Keratinocyte (primary cell): ENCODE measurements at places on chromosomes 13 and 19.

GRCh38 chr19:58519087-58519354, 589 bp downstream of the ZBTB45 start:
- no peak for DNase-seq

GRCh38 chr19:17332677-17333581, 1.7 kb downstream of the ANO8 start:
- DNase-seq: no peak

DNA sequence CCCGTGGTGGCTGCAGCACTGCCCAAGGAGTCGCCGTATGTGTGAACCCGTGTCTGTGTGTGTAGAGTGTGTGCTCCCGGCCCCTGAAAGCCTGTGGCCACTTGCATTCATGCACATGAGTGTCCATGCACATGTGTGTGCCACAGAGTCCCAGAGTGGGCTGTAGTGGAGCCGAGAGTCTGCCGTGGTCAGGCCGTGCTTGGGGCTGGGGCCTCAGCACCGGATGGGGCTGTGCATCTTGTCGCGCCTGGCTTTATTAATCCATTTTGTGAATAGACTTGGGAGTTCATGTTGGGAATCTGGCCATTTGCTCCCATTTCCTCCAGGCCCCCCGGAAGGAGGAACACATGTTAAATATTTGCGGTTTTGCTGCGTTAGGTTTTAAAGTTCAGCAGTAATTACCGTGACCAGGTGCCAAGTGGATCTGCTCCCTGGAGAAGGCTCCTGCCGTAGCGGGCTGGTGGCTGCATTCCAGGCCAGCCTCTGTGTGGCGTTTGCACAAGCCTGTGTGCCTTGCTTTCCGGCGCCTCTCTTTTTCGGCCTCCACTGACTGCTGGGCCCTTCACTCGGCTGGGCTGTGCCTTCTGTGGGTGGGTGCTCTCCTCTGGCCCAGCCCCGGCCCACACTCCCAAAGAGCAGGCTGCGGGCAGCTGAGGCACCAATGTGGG, 69.2 kb upstream of the KCTD15 start:
- no peak for DNase-seq

GRCh38 chr19:10516671-10517286, 468 bp downstream of the S1PR5 start:
- no peak for DNase-seq

DNA sequence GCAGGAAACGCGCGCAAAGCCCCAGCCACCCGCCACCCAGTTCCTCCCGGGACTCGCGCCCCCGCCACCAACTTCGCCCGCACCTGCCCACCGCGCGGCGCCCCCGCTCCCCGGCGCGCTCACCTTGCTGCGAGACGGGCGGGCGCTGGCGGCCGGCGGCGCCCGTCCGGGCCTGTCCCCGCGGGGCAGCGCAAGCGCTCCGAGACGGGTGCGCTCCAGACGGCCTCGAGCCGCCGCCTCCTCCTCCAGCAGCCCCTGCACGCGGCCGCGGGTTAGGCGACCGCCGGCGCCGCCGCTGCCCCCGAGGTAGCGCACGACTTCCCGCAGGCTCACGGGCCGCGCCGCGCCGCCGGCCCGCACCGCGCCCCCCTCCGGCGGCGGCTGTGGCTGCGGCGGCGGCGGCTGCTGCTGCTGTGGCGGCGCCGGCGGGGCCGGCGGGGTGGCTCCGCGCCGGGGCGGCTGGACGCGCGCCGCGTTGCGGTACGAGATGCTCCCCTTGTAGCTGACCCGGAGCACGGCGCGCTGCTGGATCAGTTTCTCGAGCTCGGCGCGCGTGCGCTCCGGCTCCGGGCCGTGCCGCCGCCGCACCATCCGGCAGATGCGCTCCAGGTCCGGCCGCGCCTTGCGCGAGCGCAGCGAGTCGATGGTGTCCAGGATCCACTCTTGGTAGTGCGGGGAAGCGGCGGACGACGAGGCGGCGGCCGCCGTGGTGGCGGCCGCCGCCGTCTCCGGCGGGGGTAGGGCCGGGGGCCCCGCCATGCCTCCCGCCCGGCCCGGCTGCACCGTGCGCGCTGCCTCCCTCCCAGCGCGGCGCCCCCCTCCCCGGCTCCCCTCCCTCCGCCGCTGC, 666 bp downstream of the SAMD1 start:
- DNase-seq: no peak

DNA sequence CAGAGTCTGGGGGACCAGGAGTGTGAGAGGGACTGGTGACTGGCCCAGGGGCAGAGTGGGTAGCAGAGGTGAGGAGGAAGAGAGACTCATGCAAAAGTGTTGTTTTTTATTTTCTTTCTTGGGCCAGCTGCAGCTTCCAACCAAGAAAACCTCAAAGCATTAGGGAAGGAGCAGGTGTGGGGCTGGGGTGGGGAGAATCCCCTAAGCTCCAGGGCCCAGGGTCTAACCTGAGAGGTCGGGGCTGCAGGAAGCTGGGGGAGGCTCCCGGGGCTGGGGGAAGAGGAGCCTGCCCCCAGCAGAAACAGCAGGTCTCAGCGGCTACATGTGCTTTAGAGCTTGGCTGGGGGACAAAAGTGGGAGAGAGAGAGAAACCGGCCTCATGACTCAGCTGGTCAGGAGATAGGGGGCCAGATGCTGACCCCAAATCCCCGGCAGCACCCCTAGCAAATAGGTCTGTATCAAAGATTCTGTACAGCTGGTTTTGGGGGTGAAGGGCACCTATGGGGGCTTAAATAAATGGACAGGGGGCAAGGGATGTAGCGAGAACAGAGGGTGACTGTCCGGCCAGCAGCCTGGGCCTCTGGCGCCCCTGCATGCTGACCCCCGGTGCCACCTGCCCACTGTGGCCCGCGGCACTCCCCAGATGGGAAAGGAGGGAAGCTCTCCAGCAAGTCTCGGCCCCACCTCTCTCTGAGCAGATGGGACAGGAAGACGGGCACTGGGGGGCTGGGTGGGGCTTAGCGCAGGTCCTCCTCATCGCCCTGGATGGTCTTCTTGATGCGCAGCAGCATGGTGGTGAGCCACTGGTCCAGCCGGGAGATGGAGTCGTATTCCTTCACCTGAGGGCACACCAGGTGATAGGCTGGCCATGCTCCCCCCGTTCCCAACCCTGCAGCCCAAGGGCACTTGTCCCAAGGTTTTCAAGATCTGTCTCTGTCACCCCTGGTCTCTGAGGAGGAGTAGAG, 3.8 kb upstream of the KPTN start:
- DNase-seq: no peak

DNA sequence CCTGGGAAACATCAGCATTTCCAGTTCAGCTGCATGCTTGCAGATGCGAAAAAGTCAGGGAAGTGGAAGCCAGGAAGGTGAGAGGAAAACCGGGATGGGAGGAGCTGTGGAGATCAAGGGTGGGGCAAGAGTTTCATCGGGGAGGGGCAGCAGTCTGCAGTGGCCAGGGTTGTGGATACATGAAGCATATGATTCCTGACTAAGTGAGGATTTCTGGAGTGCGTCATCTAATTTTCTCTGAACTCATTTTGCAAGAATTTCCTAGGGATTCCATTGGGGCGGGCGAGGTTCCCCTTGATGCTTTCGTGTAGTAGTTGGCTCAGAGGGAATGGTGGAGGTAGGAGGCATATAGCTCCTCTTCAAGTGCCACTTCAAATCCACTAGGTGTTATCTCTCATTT, 344.1 kb upstream of the TMTC4 start:
- peak; percentile 1 for DNase-seq

GRCh38 chr19:50669302-50670101, 20.3 kb downstream of the C19orf81 start:
- DNase-seq: no peak

- no peak for DNase-seq
These were observed 10.1 kb downstream of the KCNN1 start for GRCh38 chr19:17977021-17977420.

DNA sequence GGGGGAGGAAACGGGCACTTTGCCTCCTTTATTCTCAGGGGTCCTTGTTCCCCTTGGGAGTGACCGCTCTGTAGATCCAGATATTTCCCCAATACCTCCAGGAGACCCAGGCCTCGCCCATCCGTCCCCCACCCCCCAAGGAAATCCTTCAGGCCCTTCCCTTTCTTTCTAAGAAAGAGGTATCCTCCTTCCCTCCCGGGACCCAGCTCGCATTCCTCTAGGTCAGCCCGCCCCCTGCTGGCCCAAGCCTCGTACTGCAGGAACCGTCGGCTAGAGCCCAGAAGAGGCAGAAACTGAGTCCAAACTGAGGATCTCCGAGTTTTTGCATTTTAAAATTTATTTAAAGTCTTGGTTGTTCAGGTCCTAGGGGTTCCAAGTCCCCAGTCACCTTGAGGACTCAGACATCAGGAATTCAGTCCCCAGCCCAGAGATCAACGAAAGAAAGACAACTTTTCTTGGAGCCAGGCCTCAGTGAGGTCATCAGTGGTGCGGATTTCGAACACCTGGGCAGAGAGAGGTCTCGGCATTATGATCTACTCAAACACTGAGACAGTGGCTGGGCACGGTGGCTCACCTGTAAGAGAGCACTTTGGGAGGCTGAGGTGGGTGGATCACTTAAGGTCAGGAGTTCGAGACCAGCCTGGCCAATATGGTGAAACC, 7.5 kb upstream of the LRFN1 start:
- DNase-seq: no peak

DNA sequence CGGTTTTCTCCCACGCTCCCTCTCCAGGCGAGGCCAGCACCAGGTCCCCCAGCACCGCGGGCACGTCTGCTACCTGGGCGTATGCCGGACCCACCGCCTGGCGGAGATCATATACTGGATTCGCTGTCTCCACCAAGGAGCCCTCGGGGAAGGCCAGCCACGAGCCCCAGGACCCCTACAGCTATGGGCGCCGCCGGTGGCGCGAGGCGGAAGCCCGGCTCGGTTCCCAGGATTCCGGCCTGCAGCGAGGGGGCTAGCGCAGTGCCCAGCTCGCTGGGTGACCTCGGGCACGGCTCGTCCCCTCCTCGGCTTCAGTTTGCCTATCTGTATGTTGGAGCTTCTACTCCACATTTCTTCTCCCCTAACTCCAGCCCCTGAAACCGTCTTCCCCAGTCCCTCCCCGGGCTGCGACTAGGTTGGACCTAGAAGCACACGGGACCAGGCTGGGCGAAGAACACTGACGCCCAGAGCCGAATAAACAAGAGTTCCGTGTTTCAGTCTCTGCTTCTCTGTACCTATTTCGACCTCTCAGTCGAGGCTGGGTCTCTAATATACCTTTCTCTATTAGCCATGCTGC, 749 bp upstream of the CPT1C start:
- DNase-seq: no peak

DNA sequence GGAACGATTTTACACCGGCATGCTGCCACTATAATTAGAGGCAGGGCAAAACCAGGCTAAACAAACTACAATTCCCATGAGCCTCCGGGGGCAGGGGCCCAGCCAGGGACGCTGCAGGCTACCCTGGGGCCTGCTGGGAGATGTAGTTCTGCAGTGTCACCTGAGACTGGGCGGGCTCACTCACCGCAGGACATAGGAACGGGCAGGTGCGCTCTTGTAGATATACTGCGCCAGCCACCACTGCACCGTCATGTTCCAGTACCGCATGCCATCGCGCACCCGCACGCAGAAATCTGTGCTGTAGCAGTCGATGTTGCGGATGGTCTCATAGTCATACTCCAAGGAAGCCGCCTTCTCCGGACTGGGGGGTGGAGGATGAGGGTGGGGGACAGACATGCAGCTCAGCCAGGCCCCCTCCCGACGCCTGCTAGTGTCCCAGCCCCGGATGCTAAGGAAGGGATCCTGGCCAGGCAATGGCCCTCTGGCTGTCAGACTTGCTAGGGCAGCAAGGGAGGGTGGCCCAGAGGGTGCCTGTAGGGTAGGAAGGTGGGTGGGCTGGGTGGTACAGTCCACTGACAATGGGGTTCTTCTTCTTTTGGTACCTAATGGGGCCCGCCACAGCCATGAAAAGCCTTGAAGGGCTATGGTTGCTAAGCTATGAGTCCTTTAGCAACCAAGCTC, 5.8 kb upstream of the TMC4 start:
- DNase-seq: no peak

GRCh38 chr13:110265682-110266430, 41.1 kb downstream of the COL4A1 start:
- DNase-seq: no peak

DNA sequence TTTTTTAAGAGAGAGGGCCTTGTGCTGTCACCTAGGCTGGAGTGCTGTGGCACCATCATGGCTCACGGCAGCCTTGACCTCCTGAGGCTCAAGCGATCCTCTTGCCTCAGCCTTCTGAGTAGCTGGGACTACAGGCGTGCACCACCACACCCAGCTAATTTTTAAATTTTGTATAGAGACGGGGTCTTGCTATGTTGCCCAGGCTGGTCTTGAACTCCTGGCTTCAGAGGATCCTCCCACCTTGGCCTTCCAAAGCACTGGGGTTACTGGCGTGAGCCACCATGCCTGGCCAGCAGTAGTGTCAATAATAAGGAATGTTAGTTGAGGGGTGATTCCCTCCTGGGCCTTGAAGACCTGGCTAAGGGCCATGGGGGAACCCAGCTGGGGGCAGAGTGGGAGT, 23.6 kb downstream of the MAST3 start:
- no peak for DNase-seq

DNA sequence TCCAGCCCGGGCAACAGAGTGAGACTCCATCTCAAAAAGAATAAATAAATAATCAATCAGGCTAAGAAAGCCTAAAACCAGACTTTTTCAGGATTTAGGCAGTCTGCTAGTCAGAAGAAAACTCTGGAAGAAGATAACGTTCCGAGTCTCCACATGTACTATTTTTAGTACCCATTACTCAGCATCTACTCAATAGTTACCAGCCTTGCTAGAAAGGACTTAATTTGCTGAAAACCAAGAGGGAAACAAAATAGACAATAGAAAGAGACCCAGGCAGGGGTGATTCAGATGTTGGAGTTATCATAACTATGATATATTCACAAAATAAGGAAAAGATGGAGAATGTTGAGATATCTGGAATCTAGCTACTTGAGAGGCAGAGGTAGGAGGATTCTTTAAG, 3.6 kb upstream of the LIN7B start:
- DNase-seq: no peak

DNA sequence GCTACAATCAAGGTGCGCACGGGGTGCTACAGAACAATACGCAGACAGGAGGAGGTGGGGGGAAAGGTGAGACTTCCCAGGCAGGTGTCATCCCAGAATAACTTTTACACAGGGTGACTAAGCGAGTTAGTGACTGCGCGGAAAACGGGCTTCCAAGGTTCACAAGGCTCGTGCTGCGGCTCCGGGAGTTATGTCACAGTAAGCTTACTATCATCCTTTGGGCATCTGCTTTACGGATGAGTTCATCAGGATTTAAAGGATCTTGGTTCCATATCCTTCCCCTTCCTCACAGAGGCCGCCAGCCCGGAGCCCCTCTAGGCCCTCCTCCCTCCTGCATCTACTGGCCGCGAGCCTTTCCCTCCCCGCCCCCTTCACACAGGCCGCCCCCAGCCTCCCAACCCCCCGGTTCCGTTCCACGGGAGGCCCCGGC, 474 bp upstream of the IFT88 start:
- DNase-seq: no peak
